ENCODE measurements at places on chromosomes 3 and 15. TPM values are rescaled to one million over a fixed set of nuclear protein-coding genes. Genes with fewer than 3 reads are reported as not detected.
A peak's percentile ranks its signal among the peaks of the same experiment; 100 is the strongest.

Gene CASR
- total RNA-seq: not detected

Gene LARP6
- 31.2 TPM for total RNA-seq

Gene SLC28A2
- not detected for total RNA-seq

Gene TRH
- not detected for total RNA-seq

Gene MELTF
- total RNA-seq: 210 TPM

Gene PDZRN3
- total RNA-seq: 5.2 TPM

Gene GRK7
- total RNA-seq: not detected

Gene LRTM1
- total RNA-seq: not detected

DNA sequence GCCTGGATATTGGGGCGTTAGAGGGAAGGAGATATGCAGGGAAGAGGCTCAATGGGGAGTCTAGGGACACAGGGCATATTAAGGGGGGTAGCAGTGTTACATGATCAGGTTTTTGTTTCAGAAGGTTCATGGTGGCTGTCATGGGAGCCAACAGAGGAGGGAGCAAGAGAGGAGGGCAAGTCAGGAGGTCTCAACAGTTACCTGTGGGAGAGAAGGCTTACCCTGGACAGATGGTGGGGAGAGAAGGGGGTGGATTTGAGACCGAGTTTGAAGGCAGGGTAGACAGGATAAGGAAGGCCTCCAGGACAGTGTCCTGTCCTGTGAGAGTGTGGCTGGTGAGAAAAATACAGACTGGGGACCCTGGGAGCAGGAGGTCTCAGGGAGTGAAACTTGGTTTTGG, 3.8 kb upstream of the WNT7A start:
- no peak for DNase-seq

- peak; percentile 33 for DNase-seq
These were observed 138.2 kb downstream of the TPRA1 start for GRCh38 chr3:127452321-127452821.

- no peak for DNase-seq
These were observed 197.1 kb upstream of the RASGRP1 start for GRCh38 chr15:38761681-38762080.

DNA sequence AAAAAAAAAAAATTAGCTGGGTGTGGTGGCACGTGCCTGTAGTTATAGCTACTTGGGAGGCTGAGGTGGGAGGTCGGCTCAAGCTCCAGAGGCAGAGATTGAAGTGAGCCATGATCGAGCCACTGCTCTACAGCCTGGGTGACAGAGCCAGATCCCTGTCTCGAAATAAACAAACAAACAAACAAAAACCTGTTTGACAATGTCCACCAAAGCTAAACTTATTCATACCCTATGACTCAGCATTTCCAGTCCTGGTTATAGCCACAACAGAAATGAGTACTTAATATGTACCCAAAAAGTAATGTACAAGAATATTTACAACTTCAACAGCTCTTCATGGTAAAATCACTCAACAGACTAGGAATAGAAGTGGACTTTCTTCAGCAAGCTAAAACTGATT, 31.1 kb downstream of the SERP1 start:
- no peak for DNase-seq

- no peak for DNase-seq
These were observed 12.1 kb upstream of the APBA2 start for GRCh38 chr15:28873585-28874190.

DNA sequence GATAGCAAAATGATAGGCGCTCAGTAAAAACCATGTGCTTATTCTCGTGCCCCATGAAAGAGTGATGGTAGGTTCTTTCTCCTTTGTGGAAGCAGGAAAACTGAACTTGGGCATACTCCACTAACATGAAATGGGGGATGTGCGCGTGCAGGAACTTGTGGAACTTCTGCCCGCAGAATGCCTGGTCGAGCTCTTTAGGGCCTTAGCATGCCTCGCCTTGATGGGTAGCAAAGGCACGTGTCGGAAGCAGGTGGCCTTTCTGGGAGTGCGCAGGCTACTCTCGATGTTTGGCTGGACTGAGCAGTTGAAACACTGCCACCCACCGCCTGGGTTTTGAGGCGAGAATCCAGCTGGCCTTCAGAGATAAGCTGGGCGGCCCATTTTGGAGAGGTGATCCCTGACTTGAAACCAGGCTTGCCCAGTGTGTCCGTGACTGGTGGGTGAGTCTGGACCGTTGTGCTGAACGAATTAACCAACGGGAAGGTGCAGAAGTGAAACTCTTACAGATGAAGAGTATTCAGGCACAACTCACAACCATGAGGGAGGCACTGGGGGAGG, 842 bp downstream of the PCCB start:
- DNase-seq: peak; percentile 71

DNA sequence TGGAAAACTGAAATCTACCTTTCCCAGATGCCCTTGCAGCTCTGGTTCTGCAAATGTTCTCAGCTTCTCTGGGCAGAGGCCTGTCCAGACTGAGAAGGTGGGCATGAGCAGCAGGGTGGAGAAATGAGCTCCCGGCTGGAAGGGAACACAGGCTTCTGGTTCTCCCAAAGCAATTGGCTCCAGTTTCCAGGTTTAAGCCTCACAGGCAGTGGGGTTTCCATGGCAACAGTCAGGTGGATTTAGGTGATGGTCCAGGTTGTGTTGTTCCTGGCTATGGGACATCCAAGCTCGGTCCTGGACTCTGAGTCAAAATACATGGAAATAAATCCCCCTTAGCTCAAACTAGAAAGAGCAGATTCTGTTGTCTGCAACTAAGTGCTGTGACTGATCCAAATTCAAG, 94.6 kb upstream of the IQSEC1 start:
- DNase-seq: no peak

- DNase-seq: no peak
These were observed 13.3 kb downstream of the GABPB1 start for GRCh38 chr15:50341616-50342136.

- DNase-seq: no peak
These were observed 25.3 kb upstream of the SELENOT start for GRCh38 chr3:150577855-150578254.

GRCh38 chr3:129575997-129576384, 30.5 kb downstream of the PLXND1 start:
- DNase-seq: no peak

All from SK-MEL-5 (cell line).